ENCODE measurements at places on chromosomes 7 and 10.

DNA sequence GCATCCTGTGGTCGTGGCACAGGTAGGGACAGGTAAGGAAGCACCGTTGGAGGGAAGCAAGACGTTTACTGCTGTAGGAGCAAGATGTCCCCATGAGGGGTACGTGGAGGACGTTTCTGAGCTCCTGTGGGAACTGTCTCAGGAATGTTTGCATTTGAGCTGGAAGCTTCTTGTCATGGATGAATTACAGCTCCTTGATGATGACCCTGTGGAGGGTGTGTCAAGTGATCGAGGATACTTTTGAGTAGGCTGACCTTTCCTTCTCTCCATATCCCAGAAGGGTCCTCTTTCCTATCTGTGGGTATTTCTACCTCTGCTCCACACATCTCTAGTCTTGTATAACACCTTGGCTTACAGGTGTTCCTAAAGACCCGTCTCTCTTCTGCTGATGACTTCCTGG is 94.8 kb downstream of the PFKFB3 start:
- DNase-seq = no peak

- no peak for DNase-seq
Observed at GRCh38 chr7:16961641-16962040, 79.9 kb upstream of the AGR3 start.

GRCh38 chr10:34520084-34520483 is 295.0 kb downstream of the PARD3 start:
- no peak for DNase-seq

GRCh38 chr7:93245525-93246432 is 13.6 kb downstream of the VPS50 start:
- DNase-seq = peak; percentile 0

Data from HTR-8/SVneo (cell line).